Mesangial cell (primary cell): ENCODE measurements at places on chromosomes 7 and 10. TPM values are rescaled to one million over a fixed set of nuclear protein-coding genes. Genes with fewer than 3 reads are reported as not detected.

Gene NEUROG3
- not detected in 2 replicates for total RNA-seq

Gene MYH16
- 1.1 TPM in 1 of 2 replicates, not detected in the other for total RNA-seq

Gene CRYGN
- 1.3 TPM in 1 of 2 replicates, not detected in the other for total RNA-seq

Gene IFIT1B
- total RNA-seq = not detected in 2 replicates

Gene WDFY4
- total RNA-seq = not detected in 2 replicates

Gene KLLN
- 0.13 and 0.49 TPM in 2 replicates for total RNA-seq

Gene OGDH
- total RNA-seq = 90.9 and 105 TPM in 2 replicates

Gene WDR86
- 0.33 and 43.2 TPM in 2 replicates for total RNA-seq

Gene FGFBP3
- total RNA-seq = 0.33 and 0.38 TPM in 2 replicates

Gene MMD2
- total RNA-seq = not detected in 2 replicates

Gene TUBAL3
- not detected in 2 replicates for total RNA-seq

Gene RELN
- total RNA-seq = 3.1 and 10.1 TPM in 2 replicates

Gene ANKRD30A
- total RNA-seq = not detected in 2 replicates

Gene EN2
- not detected in 2 replicates for total RNA-seq

Gene AKR1C4
- total RNA-seq = not detected in 2 replicates

Gene INHBA
- total RNA-seq = 22.3 and 34.5 TPM in 2 replicates

Gene ABI1
- 29.0 and 38.8 TPM in 2 replicates for total RNA-seq

Gene GPRIN2
- total RNA-seq = 7.5 and 13.3 TPM in 2 replicates

Gene SLC26A4
- total RNA-seq = under 0.01 and 0.25 TPM in 2 replicates

Gene NPTX2
- 0.13 and 0.49 TPM in 2 replicates for total RNA-seq

Gene OPN4
- total RNA-seq = not detected in 2 replicates

Gene GPR22
- total RNA-seq = not detected in 2 replicates

Gene INTS1
- total RNA-seq = 133 and 143 TPM in 2 replicates

Gene SPDYE11
- not detected in 2 replicates for total RNA-seq

Gene CDHR3
- 1.1 and 2.7 TPM in 2 replicates for total RNA-seq

Gene MUC12
- 1.3 and 2.9 TPM in 2 replicates for total RNA-seq

Gene CTNNA3
- total RNA-seq = 0.38 TPM in 1 of 2 replicates, not detected in the other

Gene PTN
- total RNA-seq = 11.6 and 13.8 TPM in 2 replicates

Gene CREB3L2
- 27.8 and 33.4 TPM in 2 replicates for total RNA-seq

Gene ARMC3
- 0.16 and 0.38 TPM in 2 replicates for total RNA-seq

Gene NKX1-2
- total RNA-seq = not detected in 2 replicates

Gene PAX4
- total RNA-seq = not detected in 2 replicates

Gene CYP3A5
- total RNA-seq = 0.16 and 3.4 TPM in 2 replicates

Gene SMKR1
- 0.13 and 0.33 TPM in 2 replicates for total RNA-seq

Gene ICA1
- total RNA-seq = 3.3 and 9.9 TPM in 2 replicates

Gene TSPAN15
- 2.6 and 9.5 TPM in 2 replicates for total RNA-seq

Gene C10orf143
- 0.49 and 1.6 TPM in 2 replicates for total RNA-seq
